ENCODE measurements at places on chromosomes 5 and 9. TPM values are rescaled to one million over a fixed set of nuclear protein-coding genes. Genes with fewer than 3 reads are reported as not detected.

The DBH gene
- total RNA-seq, result not detected

DNA sequence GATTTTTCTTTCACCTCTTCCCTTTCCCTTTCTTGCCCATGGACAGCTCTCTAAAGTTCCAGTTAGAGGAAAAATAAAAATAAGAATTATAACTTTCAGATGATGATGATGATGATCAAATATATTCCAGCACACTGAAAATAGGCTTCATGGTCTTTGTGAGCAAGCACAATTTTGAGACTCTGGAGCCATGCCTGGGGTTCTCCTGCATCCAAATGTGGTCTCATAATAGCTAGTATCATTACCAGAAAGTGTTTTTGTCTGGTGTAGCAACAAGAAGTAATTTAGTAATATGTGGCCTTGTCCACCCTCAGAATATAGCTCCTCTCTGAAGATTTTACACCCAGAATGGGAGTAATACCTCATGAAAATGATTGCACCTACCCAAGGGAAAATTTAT, 150.4 kb downstream of the SNCAIP start:
- DNase-seq, result no peak

The OTP gene
- not detected for total RNA-seq

DNA sequence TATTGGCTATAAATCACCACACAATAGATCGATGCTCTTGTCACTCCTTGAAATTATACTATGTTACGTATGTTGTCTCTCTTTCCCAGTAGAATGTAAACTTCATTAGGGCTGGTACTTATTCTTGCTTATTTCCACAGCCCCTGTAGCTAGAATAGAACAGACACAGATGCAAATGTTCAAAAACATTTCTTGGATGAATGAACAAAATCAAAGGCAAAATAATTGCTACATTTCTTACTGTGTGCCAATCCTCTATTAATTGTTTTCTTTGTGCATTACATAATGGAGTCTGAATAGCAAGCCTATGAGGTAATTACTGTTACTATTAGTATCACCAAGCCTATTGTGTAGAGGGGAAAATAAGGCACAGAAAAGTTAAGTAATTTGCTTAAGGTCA, 725 bp upstream of the OR13C2 start:
- DNase-seq, result no peak

The PCDHGA3 gene
- total RNA-seq, result 12.2 TPM

DNA sequence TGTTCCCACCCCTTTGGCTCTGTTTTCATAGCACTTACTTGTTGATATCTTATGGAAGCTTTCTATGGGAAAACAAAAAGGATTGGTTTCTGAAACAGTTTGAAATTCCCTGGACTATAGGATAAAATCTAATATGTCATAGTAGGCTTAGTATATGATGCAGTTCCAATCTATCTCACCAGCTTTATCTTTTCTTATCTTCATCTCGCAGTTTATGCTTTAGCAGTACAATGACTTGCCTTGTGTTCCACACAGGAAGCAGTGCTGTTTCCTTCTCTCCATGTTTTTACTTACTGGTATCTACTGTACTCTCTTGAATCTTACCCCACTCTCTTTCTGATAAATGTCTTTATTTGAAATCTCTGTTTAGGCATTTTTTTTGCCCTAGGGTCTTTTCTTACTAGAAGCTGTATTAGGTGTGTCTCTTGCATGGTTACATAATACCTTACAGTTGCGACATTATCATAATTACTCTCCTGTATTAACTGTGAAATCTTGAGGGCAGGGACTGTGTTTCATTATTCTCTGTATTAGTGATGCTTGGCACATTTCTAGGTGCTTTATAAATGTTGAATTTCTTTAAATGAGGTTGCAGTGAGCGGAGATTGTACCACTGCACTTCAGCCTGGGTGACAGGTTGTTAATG, 76.3 kb downstream of the FOCAD start:
- no peak for DNase-seq

DNA sequence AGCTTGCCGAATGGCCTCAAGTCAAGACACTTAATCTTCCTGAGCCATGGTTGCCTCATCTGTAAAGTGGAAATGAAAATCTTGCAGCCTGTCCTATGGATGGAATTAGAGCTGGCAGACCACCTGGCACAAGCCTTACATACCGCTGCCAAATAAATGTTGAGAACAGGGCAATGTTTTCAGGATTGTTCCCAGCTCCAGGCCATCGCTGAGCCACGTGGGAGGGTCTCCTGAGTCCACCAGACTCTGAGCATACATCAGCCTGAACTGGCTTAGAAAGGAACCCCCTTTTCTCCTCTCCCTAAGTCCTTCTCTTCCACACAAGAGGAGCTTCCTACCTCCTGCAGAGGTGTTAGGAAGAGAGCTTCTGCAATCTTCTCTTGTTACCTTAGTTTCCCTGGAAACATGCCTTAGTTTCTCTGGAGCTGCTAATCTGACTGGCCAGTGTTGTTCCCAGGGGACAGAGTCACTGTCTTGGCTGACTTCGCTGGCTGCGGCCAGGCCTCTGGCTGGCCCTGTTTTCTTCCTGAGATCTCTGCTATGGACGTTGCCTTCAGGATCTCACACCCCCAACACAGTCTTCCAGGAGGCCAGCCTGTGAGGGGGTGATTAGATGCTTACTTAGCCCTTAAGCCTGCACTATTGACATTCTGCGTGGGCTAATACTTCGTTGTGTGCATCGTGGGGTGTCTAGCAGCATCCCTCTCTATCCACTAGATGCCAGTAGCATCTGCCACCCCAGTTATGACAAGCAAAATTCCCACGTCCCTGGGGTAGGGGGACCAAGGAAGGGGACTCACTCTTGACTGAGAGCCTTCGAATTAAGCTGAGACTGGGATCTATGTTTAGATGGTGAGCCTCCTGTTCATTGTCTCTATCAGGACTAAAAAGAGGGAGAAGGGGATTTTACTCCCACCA, 62.2 kb downstream of the BOD1 start:
- no peak for DNase-seq

- DNase-seq, result no peak
These were observed 44.9 kb downstream of the PFDN1 start for GRCh38 chr5:140258016-140258415.

DNA sequence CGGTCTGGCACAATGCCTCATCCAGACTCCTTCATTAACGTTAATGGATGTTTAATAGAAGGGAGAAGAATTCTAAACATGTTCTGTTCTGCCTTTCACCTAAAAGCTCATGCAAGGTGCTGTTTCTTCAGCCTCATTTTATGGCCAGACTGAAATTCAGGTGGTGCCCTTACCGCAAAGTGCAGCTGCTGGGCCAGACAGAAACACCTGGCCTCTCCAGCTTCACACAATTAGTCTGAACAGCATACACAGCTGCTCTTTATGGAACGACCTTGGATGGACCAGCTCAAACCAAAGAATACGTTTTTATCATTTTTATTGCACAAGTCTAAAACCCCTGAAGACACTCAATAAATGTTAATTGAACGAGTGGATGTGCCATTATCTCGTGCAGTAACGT, 4.6 kb downstream of the SNCAIP start:
- no peak for DNase-seq

- DNase-seq, result peak; percentile 53
These were observed 616 bp downstream of the ABL1 start for GRCh38 chr9:130835441-130836298.

The BSPRY gene
- total RNA-seq, result 0.25 TPM

DNA sequence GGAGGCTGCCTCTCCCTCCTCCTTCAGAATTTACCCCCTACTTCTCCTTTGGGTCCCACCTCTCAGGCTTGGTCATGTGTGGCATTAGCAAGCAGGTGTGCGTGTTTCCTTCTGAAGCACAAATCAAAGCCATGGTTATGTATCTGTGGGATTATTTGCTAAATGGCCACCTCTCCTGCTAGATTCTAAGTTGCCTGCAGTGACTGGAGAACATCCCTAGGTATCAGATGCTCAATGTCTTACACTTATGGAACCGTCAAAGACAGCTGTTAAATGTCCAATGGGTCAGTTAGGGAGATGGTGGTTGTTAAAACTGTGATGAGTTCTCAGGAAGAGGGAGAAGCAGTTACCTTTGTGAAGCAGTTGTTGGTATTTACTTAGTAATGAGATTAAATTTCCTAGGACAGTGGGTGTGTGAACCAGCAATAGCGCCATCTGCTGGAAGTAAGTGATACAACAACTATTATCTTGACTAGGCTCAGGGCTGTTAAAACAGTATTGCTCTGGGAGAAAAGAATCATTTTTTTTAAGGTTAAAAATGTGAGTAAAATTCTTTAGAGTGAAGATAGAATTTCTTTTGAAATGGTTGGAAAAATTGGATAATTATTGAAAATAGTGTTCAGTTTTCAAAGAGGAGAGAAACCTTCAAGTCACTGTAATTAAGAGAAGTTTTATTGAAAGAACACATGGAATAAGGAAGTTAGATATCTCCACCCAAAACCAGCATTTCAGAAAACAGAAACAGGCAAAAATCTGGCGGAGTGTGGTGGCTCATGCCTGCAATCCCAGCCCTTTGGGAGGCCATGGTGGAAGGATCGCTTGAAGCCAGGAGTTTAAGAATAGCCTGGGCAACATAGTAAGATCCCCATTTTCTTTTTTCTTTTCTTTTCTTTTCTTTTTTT, 71.3 kb downstream of the TMC1 start:
- no peak for DNase-seq

DNA sequence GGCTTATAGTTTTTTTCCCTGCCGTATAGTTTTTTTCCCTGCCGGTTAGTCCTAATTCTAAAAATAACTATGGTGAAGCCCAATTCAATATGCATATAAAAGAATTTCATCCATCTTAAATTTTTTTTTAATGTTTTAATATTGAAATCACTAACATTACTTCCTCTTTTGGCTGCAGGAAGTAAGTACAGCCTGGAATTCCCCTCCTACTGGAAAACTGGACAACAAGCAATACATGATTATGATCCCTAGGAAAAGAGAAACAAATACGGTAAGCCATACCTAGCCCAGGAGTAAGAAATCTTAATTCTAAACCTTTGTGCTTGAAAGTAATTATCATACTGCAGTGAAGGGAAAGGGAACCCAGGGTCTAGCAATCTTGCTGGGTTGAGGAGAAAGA, 119.0 kb downstream of the NR3C1 start:
- DNase-seq, result no peak

DNA sequence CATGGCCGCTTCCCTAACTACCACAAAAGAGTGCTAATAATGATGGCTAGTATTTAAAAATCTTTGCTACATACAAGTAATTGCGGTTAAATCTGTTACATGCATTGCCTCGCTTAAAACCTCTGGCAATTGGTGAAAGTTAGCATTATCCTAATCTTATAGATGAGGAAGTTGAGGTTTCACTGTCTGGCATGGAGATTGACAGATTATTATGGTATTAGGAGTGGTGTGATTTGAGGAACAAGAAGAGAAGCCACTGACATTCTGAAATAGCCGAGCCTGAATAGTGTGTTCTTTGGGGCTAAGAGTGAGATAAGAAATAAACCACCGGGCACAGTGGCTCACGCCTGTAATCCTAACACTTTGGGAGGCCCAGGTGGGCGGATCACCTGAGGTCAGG, 45.3 kb upstream of the DPYSL3 start:
- no peak for DNase-seq

DNA sequence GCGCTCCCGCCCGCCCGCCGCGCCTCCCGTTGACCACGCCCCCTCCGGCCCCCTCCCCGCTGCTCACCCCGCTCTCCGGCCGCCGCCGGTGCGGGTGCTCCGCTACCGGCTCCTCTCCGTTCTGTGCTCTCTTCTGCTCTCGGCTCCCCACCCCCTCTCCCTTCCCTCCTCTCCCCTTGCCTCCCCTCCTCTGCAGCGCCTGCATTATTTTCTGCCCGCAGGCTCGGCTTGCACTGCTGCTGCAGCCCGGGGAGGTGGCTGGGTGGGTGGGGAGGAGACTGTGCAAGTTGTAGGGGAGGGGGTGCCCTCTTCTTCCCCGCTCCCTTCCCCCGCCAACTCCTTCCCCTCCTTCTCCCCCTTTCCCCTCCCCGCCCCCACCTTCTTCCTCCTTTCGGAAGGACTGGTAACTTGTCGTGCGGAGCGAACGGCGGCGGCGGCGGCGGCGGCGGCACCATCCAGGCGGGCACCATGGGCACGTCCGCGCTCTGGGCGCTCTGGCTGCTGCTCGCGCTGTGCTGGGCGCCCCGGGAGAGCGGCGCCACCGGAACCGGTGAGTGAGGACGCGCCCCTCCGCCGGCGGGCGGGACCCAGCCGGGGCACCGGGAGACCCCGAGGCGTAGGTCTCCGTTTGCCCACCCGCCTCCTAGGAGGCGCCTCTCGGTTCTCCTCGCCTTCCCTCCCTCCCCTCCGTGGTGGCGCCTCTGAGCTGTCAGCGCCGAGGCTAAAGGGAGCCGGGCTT, at the start of gene VLDLR:
TSS of gene VLDLR (plus strand) at position 66 of the 739 bp plus-strand sequence. CDS start at position 469, 403 bp downstream.
- DNase-seq, result peak; percentile 68

DNA sequence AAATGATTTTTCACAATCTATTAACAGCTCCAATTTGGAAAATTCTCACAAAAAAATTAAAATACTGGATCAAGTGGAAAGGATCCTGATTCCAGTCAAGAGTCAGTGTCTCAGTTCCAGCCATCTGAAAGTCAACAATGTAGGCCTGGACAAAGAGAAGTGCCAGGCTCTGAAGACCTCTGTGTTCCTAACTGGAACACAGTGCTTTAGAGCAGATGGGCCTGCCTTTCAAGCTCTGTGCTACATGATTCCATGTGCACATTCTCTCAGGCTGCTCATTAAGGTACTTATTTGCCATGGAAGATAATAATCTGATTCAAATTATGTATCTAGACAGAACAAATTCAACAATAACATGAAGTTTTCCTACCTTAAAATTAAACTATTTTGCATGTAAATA, 30.2 kb upstream of the ALDH1A1 start:
- no peak for DNase-seq

GRCh38 chr5:43993634-43994351, 390.8 kb downstream of the NNT start:
- DNase-seq, result no peak

GRCh38 chr9:16752601-16753000, 117.9 kb downstream of the BNC2 start:
- DNase-seq, result no peak

DNA sequence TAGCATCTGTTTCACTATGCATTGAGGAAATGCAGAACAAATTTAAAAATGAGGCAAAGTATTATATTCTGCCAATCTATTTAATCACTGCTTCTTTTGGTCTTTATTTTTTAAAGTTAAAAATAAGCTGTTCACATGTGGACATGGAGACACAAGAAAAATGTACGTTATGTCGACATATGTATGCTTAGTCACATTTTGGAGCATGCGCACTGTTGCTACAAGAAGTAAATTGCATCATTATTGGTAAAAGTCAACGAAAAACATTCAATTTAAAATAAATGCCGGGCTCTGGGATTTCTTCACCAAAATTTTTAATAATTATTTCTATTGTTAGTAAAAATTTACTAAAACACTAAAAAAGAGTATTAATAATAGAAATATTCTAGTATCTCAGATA, 876.3 kb upstream of the CTNND2 start:
- DNase-seq, result no peak

DNA sequence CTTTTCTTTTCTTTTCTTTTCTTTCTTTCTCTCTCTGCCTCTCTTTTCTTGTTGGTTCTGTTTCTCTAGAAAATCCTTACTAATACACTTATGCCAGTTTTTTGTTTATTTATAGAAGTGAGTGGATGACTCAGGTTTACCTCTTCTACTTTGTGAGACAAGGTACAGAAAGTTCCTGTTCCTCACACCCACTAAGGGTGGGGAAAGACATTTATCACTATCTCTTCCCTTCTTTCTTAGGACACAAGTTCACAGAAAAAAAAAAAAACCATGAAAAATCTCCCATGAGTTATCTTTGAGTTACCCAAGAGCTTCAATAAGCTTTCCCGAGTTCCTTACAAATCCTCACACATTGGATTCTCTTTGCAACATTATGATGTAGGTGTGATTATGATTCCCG, 60.9 kb upstream of the CD180 start:
- DNase-seq, result no peak

Measured in left ventricle myocardium inferior (tissue), 1 donor.